Karpas-422 (cell line): ENCODE measurements at places on chromosomes 5 and 9.
A peak's percentile ranks its signal among the peaks of the same experiment; 100 is the strongest.

GRCh38 chr9:83975300-83975699, 4.7 kb downstream of the HNRNPK start:
- peaks cover 91% of the 10 kb centered on the region for H3K36me3 ChIP-seq
- no peak overlapping the region for H3K27ac ChIP-seq
- no peak overlapping the region for H3K4me3 ChIP-seq
- no peak for DNase-seq

GRCh38 chr5:73780302-73781080, 154.5 kb downstream of the ARHGEF28 start:
- no peaks in the 10 kb centered on the region for H3K36me3 ChIP-seq
- H3K4me3 ChIP-seq: no peak overlapping the region
- H3K27ac ChIP-seq: no peak overlapping the region

- H3K27me3 ChIP-seq: no peaks in the 10 kb centered on the region
- no peak overlapping the region for H3K27ac ChIP-seq
- DNase-seq: no peak
- H3K4me1 ChIP-seq: peaks cover 21% of the 10 kb centered on the region
Measured at GRCh38 chr5:34012791-34013190, 4.9 kb upstream of the AMACR start.

- no peak for DNase-seq
- no peaks in the 10 kb centered on the region for H3K27me3 ChIP-seq
- H3K36me3 ChIP-seq: no peaks in the 10 kb centered on the region
- no peak overlapping the region for H3K27ac ChIP-seq
- no peaks in the 10 kb centered on the region for H3K4me1 ChIP-seq
Measured at GRCh38 chr9:38254151-38254550, 138.4 kb upstream of the ALDH1B1 start.

DNA sequence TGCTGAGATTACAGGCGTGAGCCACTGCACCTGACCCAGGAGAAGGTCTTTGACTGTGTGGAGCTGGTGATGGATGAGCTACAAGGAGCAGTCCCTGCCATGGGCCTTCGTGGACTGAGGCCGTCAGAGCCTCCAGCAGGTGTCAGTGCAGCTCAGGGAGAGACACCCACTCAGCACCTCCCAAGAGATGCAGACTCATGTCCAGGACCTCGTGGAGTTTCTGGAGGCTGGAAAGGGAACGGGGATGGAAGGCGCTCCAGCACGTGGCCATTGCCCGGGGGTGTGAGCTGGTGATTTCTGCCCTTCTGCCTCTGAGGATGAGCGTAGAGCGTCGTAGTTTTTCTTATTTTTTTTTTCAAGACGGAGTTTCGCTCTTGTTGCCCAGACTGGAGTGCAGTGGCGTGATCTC, 9.5 kb downstream of the TOR4A start:
- DNase-seq: peak; percentile 82
- peak overlapping the region; percentile 69 for H3K27ac ChIP-seq
- peaks cover 10% of the 10 kb centered on the region for H3K36me3 ChIP-seq
- H3K4me1 ChIP-seq: peaks cover 13% of the 10 kb centered on the region
- H3K27me3 ChIP-seq: no peaks in the 10 kb centered on the region

GRCh38 chr5:64210866-64211265, 45.2 kb downstream of the RNF180 start:
- H3K27me3 ChIP-seq: no peaks in the 10 kb centered on the region
- no peak for DNase-seq
- H3K27ac ChIP-seq: no peak overlapping the region

- peaks cover 18% of the 10 kb centered on the region; the same call in 1 of the 2 replicates for H3K36me3 ChIP-seq
- H3K4me1 ChIP-seq: peaks cover 50% of the 10 kb centered on the region
- H3K27me3 ChIP-seq: no peaks in the 10 kb centered on the region
- peak; percentile 89 for DNase-seq
- H3K27ac ChIP-seq: peak overlapping the region; percentile 100
Measured at GRCh38 chr5:32312197-32312594, 543 bp downstream of the MTMR12 start.

DNA sequence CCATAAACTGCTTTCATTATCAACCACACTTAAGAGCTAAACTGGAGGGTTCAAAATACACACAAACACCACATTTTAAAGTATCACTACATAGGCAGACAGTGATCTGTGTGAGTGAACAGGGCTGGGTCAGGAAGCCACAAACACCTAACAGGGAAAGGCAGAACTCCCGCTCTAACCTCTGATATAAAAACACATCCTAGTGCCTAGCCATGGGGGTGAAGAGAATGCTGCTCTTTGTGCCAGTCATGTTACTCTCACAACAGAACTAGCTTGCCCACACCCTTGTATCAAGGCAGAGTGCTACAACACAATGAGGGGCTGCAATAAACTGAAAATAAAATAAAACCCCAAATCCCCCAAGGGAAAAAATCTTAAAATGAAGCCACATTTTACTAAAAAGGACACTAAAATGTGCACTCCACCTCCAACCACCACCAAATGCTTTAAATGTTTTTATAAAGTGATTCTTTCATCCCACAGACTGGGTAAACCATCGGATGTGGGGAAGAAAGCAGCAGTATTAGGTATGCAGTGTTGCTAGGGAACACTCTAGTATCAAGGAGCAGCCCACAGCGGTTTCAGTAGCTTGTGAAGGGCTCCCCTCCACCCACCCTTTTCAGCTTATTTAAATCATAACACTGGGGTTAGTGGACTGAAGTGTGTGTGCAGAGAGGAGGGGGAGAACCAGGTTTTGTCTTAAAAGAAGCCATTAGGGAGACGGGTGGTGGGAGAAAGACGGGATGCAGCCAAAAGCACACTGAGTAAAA, 64.5 kb downstream of the TMEM161B start:
- peaks cover 43% of the 10 kb centered on the region for H3K36me3 ChIP-seq
- DNase-seq: no peak
- no peaks in the 10 kb centered on the region for H3K4me1 ChIP-seq

DNA sequence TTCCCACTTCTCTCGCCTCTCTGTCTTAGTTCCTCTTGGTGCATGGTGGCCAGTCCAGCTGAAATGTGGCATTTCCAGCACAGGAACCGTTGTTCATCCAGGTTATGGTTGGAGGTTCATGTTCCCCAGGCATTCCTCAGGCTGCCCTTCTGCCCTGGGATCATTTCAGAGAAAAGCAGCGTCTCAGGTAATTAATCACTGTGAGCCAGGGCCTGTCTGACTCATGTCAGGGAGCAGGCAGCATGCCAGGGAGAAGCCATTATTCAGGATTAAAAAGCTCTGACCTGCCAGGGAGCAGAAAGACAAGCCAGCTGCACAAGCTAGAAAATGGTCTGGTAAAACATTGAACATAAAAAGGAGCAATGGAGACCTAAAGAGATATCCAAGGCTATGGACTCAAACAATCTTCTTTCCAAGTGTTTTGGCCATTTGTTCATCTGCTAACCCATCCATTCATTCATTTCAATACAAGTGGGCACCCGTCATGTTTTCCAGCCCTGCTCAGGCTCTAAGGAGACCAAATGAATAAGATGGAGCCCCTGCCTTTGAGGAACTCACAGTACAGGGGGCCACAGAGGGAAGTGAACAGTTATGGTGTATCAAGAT, 241.4 kb downstream of the DRD1 start:
- no peak overlapping the region for H3K4me3 ChIP-seq
- H3K36me3 ChIP-seq: no peaks in the 10 kb centered on the region
- H3K27ac ChIP-seq: no peak overlapping the region

DNA sequence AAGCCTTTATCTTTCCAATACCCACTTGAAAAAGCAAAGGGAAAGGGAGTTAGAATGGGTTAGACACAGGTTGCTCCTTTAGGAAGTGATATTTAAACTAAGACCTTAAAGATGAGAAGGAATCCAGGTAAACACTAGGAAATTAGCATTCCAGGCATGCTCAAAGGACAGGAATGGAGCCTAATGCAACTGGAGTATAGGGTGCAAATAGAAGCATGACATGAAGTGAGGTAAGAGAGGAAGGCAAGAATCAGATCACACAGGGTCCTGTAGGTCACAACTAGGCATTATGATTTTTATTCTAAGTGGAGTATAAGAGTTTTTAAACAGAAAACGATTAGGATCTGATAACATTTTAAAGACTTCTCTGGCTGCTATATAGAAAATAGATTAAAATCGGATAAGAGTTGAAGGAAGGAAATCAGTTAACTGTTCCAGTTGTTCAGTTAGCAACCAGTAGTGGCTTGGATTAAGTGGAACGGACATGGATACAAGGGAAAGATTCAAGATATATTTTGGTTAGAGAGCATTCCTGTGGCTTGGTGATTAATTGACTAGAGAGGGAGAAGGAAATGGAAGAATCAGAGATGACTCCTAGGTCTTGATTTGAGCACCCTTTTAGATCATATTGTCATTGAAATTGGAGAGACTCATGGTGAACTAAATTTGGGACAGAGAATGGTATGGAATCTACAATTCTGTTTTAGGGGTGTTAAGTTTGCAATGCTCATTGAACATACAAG, 95.9 kb downstream of the FBXO4 start:
- H3K36me3 ChIP-seq: no peaks in the 10 kb centered on the region
- DNase-seq: no peak
- H3K4me1 ChIP-seq: no peaks in the 10 kb centered on the region
- no peaks in the 10 kb centered on the region for H3K27me3 ChIP-seq

DNA sequence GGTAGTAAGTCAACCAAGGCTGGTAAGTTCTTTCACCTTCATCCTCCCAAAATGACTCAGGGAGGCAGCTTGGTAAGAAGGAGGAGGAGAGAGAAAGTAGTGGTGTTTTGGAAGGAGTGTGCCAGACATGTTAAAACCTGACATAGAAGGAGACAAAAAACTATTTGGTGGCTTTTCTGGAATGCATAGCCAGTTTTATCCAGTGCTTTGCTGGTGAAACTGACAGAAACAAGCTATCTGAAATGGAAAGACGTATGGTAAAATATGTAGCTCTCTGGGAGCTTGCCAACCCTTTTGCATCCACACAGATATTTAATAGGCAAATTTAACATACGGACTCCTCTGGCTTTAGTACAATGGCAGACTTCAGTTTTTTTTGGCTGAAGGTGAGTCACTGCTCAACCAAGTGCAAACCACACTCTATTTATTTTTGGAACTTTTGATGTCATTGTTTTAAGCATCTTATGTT, 45.4 kb downstream of the RAB14 start:
- H3K4me1 ChIP-seq: peaks cover 97% of the 10 kb centered on the region
- peak; percentile 97 for DNase-seq
- no peaks in the 10 kb centered on the region for H3K27me3 ChIP-seq
- H3K4me3 ChIP-seq: peak overlapping the region; percentile 52
- H3K27ac ChIP-seq: peak overlapping the region; percentile 93

DNA sequence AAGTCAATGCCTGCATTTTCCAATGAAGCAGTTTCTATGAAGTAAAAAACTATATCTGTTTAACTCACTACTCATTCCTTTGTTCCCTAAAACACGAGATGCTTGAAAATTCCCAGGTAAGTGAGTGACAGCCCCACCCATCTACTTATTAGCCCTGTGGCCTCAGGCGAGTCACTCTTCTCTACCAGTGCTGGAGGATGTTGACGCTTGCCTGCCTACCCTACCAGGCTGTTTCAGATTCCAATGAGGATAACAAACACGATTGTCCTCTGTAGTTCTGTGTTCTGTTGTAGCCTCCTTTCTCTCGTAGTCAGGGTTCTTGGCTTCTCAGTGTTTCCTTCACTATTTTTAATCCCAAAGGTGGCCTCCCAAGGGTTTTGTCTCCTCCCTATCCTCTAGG, 388.8 kb downstream of the KDM4C start:
- no peaks in the 10 kb centered on the region for H3K36me3 ChIP-seq
- no peaks in the 10 kb centered on the region for H3K27me3 ChIP-seq
- no peak overlapping the region for H3K27ac ChIP-seq
- peaks cover 14% of the 10 kb centered on the region for H3K4me1 ChIP-seq
- no peak for DNase-seq

- no peak overlapping the region for H3K27ac ChIP-seq
- DNase-seq: no peak
- peaks cover 2% of the 10 kb centered on the region; the same call in 1 of the 2 replicates for H3K27me3 ChIP-seq
- H3K36me3 ChIP-seq: no peaks in the 10 kb centered on the region
- no peak overlapping the region for H3K4me3 ChIP-seq
Measured at GRCh38 chr5:1736889-1737711, 62.5 kb downstream of the MRPL36 start.

DNA sequence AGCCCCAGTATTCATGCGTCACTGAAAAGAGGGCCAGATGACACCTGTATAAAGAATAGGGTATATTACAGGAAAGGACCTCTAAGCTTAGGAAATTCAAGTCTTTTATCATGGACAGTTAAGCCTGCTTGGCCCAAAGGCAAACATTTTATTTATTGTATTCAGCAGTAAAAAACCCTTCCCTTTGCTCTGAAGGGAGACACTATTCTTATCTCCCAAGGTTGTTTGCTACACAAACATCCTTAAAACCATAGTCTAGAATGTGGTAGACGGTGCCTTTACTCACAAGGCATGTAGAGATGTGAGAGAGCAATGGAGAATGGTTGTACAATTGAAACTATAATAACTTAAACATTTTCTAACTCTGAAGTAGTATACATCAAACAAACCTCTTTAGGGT, 33.9 kb downstream of the FTMT start:
- no peaks in the 10 kb centered on the region for H3K4me1 ChIP-seq
- no peak overlapping the region for H3K27ac ChIP-seq
- H3K36me3 ChIP-seq: no peaks in the 10 kb centered on the region
- no peaks in the 10 kb centered on the region for H3K27me3 ChIP-seq
- no peak for DNase-seq

GRCh38 chr5:150164211-150164980, 2.2 kb upstream of the CDX1 start:
- no peak for DNase-seq
- no peaks in the 10 kb centered on the region for H3K36me3 ChIP-seq
- H3K27ac ChIP-seq: no peak overlapping the region
- H3K4me3 ChIP-seq: no peak overlapping the region
- H3K27me3 ChIP-seq: no peaks in the 10 kb centered on the region

DNA sequence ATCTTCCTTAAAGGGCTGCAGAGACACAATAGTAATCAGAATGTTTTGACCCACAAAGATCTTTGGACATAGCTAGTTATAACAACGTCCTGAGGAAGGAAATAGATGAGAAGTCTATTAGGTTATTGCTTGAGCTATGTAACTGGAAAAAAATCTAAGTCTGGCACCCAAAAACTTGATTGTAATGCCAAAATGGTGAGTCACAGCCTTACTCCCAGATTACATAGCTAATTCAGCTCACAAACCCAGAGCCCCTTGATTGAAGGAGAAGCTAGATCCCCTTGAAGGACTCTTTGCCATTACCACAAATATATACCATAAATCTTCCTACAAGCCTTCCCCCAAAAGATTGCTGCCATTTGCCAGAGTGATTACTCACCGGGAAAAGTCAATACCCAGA, 341.8 kb upstream of the KIF2A start:
- no peak overlapping the region for H3K4me3 ChIP-seq
- no peak for DNase-seq
- H3K36me3 ChIP-seq: no peaks in the 10 kb centered on the region

GRCh38 chr5:73286896-73287295, 113.9 kb downstream of the TMEM174 start:
- H3K36me3 ChIP-seq: no peaks in the 10 kb centered on the region
- no peak overlapping the region for H3K27ac ChIP-seq
- H3K4me3 ChIP-seq: no peak overlapping the region

GRCh38 chr5:118857700-118858099, 130.6 kb downstream of the DTWD2 start:
- H3K4me1 ChIP-seq: no peaks in the 10 kb centered on the region
- H3K36me3 ChIP-seq: no peaks in the 10 kb centered on the region
- no peak overlapping the region for H3K27ac ChIP-seq
- H3K4me3 ChIP-seq: no peak overlapping the region

GRCh38 chr9:36443581-36443980, 43.5 kb upstream of the RNF38 start:
- 0 out of 2 replicates have a peak, but pooled peaks cover 3% of the 10 kb centered on the region for H3K4me1 ChIP-seq
- H3K4me3 ChIP-seq: no peak overlapping the region
- H3K27me3 ChIP-seq: no peaks in the 10 kb centered on the region
- no peak for DNase-seq

GRCh38 chr5:80928073-80928472, 32.1 kb upstream of the RASGRF2 start:
- no peak overlapping the region for H3K4me3 ChIP-seq
- no peak overlapping the region for H3K27ac ChIP-seq
- H3K27me3 ChIP-seq: no peaks in the 10 kb centered on the region
- H3K36me3 ChIP-seq: no peaks in the 10 kb centered on the region
